ENCODE measurements at places on chromosomes 6 and 20. TPM values are rescaled to one million over a fixed set of nuclear protein-coding genes. Genes with fewer than 3 reads are reported as not detected.

Gene CGA
- total RNA-seq: not detected

Gene MDFI
- 19.5 TPM for total RNA-seq

Gene ZNF334
- 0.54 TPM for total RNA-seq

Gene TMEM217
- 7.8 TPM for total RNA-seq

Gene CST4
- total RNA-seq: 0.25 TPM

Gene TREML1
- not detected for total RNA-seq

Gene HLA-DMB
- total RNA-seq: 1.2 TPM

Gene LPA
- not detected for total RNA-seq

Gene MANEA
- 18.3 TPM for total RNA-seq

Gene TDRD6
- total RNA-seq: not detected

Gene FABP7
- total RNA-seq: not detected

Gene ANGPT4
- not detected for total RNA-seq

Gene TGM3
- not detected for total RNA-seq

Gene OXT
- total RNA-seq: not detected

Gene GGTLC1
- total RNA-seq: not detected

Gene BMP5
- total RNA-seq: not detected

Gene LY6G6F
- not detected for total RNA-seq

Gene CLDN20
- not detected for total RNA-seq

Gene RNGTT
- total RNA-seq: 16.8 TPM

Gene OGFRL1
- 43.8 TPM for total RNA-seq

Gene ALDH5A1
- total RNA-seq: 0.40 TPM

Gene POU5F1
- not detected for total RNA-seq

Gene DLL1
- 1.2 TPM for total RNA-seq

Gene MKKS
- total RNA-seq: 6.2 TPM

Gene MRAP2
- total RNA-seq: 0.39 TPM

Gene CTSA
- 129 TPM for total RNA-seq

Gene SLC17A9
- total RNA-seq: 13.1 TPM

Gene RGL2
- 49.4 TPM for total RNA-seq

Gene RNASET2
- total RNA-seq: 23.0 TPM

Gene PERP
- 55.2 TPM for total RNA-seq

Gene NSFL1C
- 61.7 TPM for total RNA-seq

Gene RPRD1B
- 10.7 TPM for total RNA-seq

Gene SGK1
- total RNA-seq: 196 TPM

Gene OR2H2
- total RNA-seq: not detected

Gene ECT2L
- total RNA-seq: not detected

Gene BIRC7
- total RNA-seq: not detected

Gene HUS1B
- 1.2 TPM for total RNA-seq

Gene CLVS2
- not detected for total RNA-seq

Gene ZNF341
- 1.6 TPM for total RNA-seq

Gene IPCEF1
- total RNA-seq: 0.34 TPM

Gene SLC2A10
- 1.9 TPM for total RNA-seq

Gene COX4I2
- not detected for total RNA-seq

Gene ZBTB46
- total RNA-seq: 2.9 TPM

Gene CST1
- 0.80 TPM for total RNA-seq
